Body of pancreas (tissue), 4 donors: ENCODE measurements at places on chromosomes 7 and 10. TPM values are rescaled to one million over a fixed set of nuclear protein-coding genes. Genes with fewer than 3 reads are reported as not detected.

DNA sequence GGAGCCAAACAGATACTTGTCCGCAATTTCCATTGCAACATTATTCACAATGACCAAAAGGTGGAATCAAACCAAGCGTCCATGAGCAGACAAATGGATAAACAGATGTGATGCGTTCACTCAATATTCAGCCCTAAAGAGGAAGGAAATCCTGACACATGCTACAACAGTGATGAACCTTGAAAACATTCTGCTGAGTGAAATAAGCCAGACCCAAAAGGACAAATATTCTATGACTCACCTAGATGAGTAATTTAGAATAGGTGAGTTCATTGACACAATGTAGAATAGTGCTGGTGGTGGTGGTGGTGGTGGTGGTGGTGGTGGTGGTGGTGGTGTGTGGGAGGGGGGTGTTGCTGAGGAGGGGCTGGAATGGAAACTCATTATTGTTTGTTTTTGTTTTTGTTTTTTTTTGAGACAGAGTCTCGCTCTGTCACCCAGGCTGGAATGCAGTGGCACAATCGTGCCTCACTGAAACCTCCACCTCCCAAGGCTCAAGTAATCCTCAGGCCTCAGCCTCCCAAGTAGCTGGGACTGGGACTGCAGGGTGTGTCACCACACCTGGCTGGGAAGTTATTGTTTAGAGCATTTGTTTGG lies 28.6 kb downstream of the SMKR1 start:
- no peak for DNase-seq

GRCh38 chr7:147411096-147411495 lies 1179.5 kb upstream of the C7orf33 start:
- no peak for DNase-seq

DNA sequence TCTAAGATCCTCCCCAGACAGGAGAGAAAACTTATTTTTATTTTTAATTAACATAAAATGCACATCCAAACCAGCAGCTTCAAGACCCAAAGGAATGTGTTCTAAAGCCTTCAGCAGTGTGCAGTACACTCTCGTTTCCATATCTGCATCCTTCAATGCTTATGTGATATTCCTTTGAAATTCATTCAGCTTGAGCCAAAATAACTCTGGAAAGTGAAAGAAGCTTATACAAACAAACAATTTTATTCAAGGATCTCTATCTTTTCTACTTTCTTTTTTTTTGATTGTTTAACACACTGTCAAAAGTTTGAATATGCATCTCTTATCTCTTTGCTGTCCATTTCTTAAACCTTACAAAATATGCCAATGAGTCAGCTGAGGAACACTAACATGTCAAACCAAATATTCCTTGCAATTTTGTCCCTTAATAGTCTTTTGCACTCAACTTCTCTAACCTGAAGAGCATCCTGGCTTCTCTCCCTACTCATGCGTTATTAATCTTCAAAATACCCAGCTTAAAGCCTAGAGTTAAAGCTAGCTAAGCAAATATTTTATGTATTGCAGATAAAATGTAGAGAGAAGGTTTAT lies 124.3 kb downstream of the THSD7A start:
- no peak for DNase-seq

FOXP2 gene
- total RNA-seq = 15.5 TPM

C10orf53 gene
- total RNA-seq = not detected

- no peak for DNase-seq
These were observed 170.2 kb upstream of the GLI3 start for GRCh38 chr7:42407021-42407710.

TMEM229A gene
- not detected for total RNA-seq
